ENCODE measurements at places on chromosomes 11 and 22. TPM values are rescaled to one million over a fixed set of nuclear protein-coding genes. Genes with fewer than 3 reads are reported as not detected.

DNA sequence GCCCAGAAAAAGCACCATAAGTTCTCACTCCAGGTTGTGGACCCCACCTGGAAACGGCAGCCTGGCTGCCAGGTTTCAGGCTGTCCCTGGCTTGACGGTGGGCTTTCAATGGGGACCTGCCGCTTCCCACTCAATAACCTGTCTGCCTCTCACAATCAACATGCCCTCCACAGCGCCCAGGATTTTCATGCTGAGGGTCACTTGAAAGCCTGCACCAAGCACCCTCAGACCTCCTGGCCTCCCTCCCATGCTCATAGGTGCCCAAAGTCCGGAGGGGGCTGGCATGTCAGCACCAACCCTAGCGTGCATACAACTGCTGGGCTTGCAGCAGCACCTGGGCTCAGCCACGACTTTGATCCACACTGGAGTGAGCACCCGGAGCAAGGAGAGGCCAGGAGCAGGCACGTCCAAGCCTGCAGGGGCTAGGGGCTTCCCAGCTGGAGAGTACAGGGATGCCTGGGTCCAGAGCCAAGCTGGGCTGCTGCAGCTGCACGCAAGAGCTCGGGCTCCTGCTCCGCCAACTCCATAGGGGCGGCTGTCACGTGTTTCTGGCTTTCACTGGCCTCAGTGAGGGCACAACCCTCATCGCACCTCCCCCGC, 1214.3 kb upstream of the RAG2 start:
- DNase-seq = no peak

DNA sequence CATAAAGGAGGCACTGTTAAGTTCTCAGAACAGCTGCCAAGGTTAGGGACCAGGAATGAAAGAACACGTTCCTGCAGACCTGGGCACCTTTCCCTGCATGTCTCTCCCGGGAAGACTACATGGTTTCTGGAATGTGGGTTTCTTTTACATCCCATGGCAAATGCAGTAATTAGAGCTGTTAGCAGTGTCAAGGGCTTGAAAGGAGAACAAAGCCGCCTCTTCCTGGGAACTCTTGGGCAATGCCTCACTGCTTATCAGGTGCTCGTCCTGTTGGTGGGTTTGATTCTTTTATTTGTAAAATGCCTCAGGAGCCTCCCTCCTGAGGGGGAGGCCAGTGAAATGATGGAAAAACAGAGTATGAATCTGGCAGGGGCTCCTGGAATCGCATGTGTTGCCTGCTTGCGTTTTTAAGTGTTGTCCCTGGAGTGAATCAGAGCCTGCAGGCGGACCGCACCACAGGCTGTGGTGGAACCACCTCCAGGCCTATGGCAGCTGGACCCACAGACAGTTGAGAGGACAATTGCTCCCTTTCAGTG, 723 bp upstream of the C22orf31 start:
- DNase-seq = no peak

GRCh38 chr11:10298342-10298741, 4.3 kb upstream of the SBF2 start:
- DNase-seq = peak; percentile 67

Gene HIC2
- 0.91 TPM for polyA plus RNA-seq

Gene KCNK4
- not detected for polyA plus RNA-seq

Gene MYBPC3
- polyA plus RNA-seq = not detected

DNA sequence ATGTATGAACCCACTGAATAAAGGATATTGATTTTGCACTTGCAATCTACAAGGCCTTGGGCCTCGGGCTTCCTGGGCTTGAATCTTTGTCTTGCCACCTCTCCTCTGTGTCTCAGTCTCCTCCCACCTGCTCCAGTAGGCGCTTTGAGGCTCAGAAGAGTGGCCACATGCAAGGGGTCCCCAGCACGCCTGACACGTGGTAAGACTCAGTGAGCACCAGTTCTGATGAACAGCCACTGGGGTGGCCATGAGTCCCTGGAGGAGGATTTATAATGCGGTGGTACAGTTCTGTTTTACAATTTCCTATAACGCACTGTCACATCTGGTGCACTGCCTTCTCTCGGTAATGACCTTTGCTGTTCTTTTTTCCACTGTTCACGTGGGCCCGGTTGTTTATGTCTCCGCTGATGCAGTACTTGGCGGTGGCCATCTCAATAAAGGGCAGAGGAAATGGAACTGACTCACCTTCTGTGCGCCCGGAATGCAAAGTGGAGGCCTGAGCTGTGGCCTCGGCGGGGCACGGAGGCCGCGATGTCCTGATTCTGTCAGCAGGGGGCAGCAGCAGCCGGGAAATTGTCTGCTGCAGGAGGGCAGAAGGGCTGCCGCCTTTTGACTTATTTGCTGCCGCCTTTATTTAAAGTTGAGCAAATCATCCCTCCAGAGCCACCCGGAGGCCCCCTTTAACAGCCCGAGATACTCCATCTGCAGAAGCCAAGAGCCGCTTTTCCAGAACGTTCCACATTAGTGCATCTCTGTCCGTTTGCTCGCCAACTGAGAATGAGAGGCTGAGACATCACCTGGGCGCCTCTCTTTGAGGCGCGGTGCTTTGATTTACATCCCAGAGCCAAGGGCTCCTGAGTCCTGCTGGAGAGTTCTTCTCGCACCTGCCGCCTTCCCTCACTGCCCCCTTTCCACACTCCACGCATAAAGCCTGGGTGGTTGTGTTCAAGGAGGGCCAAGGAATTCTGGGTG, 6.0 kb upstream of the IFT27 start:
- DNase-seq = peak; percentile 82

- DNase-seq = no peak
Observed at GRCh38 chr11:1608363-1608762, at the start of gene KRTAP5-3. Gene KRTAP5-3 (minus strand): TSS chr11:1608463. CDS start chr11:1608385, 78 bp downstream.

DNA sequence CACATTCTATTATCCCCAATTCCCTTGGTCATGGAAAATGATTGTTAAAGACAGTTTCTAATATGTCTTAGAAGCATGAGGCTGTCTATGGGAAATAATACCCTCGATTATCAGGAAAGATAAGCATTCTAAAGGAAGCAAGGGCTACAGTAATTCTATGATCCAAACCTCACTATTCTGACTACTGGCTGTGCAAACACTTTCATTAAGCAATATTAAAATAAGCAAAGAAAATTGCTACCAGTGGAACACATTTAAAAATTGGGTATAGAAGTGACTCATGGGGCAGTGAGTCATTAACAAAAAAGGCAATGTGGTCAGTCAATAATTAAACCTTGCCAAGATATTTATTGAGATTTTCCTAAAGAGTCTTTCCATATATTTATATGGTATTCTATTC, 1415.2 kb upstream of the TENM4 start:
- no peak for DNase-seq

Gene ARHGAP8
- polyA plus RNA-seq = not detected

DNA sequence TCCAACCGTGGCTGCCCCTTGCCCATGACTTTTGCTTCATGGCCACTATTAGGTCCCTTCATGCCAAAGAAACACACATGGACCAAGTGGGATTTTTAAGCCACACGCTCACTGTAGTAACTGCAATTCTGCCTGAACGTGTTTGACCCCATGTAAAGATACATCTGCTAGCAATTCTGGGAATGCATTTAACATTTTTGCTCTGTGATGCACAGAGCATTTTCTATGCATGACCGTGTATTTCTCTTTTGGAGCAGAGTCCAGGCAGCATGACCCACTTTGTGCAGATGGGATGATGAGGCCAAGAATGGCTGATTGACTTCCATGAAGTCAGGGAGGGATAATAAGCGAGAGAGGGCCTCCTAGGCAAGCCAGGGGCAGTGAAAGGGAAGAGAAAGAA, 108.5 kb downstream of the TP53I11 start:
- DNase-seq = no peak

- DNase-seq = peak; percentile 64
Observed at GRCh38 chr11:57566905-57567514, 462 bp downstream of the UBE2L6 start.

GRCh38 chr11:2389377-2390026, 11.0 kb upstream of the TSSC4 start:
- peak; percentile 34 for DNase-seq

DNA sequence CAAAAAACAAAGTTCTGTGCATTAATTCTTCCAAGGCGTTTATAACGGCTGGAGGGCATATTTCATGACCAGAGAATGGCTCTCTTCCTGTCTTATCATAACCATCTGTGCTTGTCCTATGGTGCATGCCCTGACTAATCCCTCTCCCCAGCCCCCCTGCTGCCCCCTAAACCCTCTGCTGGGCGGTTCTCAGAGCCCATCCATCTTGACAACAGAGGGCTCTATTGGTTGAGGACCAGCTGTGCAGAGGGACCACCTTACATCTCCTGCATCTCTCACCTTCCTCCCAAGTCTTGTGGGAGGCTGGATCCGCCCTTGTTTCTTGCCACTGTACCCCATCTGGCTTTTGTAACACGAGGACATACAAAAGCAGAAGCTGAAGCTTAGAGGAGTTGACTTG, 282.1 kb downstream of the MIAT start:
- DNase-seq = no peak

Gene MMP8
- not detected for polyA plus RNA-seq

Gene TTLL1
- 15.6 TPM for polyA plus RNA-seq

DNA sequence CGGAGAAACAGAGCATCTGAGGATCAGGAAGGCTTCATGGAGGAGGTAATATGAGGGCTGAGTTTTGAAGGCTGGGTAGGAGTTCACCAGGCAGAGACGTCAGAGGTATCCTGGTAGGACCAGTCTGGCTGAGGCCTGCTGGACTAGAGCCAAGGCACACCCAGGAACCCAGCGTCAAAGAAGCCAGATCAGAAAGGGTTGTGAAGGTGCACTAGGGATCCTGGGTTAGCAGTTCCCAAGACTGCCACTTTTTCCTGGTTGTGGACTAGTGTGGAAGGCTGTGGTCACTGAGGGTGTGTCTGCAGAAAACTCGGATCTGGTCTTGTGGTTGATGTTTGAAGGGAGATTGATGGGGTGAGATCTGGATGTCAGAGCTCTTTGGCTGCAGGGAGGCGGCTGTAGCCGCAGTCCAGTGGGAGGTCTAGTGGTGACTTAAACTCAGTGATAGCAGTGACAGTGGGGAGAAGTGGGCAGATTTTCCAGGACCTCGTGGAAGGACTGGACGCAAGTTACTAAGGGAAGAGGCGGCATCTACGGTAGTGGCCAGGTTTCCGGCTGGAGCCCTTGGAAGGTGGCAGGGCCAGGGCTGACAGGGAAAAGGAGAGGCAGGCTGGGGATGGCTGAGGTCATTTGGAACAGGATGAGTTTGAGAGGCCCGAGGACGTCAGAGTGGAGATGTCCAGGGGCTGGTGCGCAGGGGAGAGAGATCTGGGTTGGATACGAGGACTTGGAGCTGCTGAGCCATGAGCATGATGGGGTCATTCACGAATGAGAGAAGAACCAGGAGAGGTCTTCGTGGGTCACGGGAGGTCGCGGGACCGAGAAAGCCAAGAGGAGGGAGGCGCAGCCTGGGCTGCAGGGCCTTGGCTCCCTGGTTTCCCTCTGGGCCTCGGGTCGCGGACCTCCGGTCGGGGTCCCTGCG, 10.9 kb downstream of the RELA start:
- no peak for DNase-seq

- no peak for DNase-seq
Observed at GRCh38 chr22:19815093-19815822, 39.4 kb downstream of the GNB1L start.

Gene OLFML1
- not detected for polyA plus RNA-seq

GRCh38 chr22:25182131-25183110, 17.2 kb upstream of the CRYBB3 start:
- no peak for DNase-seq

DNA sequence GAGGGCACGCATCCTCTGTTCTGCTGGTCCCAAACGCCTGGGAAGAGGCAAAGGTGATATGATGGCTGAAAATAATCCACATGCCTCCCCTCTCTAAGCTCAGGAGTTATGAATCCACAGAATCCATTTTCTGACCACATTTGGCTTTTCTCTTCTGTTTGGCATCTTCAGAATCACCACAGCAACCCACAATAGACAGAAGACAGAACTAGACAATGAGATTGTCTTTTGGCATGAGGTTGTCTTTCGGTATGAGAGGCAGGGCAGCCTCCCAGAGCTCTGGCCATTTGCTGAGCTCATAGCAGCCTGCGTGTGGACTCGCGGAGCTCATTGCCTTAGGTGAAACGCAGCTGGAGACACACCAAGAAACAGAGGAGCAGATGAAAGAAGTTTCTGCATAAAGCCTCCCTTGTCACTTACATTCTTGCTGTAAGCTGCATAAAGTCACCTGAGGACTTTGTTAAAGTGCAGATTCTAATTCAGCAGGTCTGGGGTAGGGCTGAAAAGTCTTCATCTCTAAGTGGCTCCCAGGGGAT, 868.0 kb downstream of the NTM start:
- DNase-seq = no peak

DNA sequence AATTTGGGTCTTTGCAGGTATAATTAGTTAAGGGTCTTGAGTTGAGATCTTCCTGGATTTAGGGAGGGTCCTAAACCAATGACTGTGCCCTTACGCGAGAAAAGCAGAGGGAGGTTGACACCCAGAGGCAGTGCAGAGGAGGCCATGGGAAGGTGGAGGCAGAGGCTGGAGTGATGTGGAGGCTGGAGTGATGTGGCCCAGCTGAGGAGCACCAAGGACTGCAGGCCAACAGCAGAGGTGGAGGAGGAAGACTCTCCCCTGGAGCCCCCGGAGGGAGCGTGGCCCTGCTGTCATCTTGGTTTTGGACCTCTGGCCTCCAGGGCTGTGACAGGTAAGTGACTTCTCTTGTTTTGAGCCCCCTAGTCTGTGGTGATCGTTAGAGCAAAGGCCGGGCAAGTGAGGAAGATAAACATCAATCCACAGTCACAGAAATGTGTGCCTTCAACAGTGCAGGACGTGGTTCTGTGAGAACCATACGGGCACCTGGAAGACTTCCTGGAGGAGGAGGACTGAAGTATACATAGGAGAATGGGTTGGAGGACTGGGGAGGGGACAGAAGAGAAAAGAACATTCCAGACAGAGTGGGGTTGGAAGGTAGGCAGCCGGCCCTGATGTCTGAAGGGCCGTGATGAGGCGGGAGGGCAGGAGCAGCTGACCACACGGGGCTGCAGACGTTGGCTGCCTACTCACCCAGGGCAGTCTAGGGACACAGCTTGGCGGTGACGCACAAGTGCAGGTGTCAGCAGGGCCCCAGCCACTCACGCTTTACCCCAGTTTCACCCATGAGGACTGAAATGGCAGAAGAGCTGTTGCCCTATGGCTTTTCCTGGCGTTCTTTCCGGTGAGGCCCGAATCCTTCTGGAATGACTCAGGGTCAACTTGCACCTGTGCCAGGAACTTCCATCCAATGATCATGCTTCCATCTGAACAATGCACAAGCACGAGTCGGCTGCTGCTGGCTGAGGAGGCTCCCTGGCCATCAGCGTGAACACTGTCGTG, 270.2 kb downstream of the CTTN start:
- DNase-seq = no peak

DNA sequence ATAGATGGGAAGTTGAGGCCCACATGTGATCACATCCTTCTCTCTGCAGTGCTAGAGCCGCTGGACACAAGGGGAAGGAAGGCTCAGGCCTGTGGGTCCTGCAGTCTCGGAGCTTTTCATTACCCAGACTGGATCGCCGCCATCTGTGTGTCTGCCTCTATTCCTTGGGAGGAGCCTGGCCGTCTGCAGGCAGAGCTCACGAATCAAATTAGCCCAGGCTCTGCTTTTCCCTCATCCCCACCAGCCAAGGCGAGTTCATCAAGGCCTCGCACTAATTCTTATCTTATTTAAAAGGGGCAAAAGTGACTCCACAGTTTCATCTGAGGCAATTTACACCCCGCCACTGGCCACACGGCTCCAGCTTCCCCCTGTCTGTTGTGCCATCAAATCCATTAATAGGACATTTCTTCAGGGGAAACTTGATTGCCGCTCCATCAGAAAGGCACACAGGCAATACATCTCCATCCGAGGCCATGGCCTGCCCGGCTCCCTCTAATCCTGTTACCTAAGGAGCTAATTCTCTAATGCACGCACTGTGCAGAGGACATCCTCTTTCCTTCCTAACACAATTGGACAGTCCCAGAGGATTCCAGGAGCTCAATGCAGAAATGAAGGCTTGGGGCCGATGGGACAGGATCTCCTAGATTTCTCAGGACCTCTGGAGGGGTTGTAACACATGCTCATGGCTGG, 3.3 kb upstream of the HTR3A start:
- no peak for DNase-seq

Measured in CD4-positive, alpha-beta memory T cell (primary cell).